ENCODE measurements at places on chromosomes 6 and 20.

GRCh38 chr6:69958978-69959377, 92.6 kb downstream of the COL19A1 start:
- DNase-seq: no peak

GRCh38 chr6:150016324-150017185, 8.8 kb downstream of the RAET1L start:
- peak; percentile 37 for DNase-seq

DNA sequence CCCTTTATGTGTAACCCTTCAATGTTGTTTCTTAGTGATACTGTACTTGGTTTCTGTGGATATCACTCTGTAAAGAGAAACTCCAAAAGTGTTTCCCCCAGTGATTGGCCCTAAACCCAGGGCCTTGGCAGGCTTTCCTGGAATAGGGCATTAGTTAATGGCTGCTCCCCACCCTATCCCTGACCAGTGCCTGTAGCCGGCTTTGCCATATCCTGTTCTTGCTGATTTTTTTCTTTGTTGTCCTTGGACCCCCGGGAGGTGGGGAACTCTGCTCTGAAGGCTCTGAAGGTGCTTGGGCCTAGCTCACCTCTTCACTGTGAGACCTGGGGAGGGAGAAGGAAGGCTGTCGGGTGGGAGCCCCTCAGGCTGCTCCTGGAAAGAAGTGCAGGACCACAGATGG, 120.1 kb downstream of the TCP11 start:
- DNase-seq: no peak

DNA sequence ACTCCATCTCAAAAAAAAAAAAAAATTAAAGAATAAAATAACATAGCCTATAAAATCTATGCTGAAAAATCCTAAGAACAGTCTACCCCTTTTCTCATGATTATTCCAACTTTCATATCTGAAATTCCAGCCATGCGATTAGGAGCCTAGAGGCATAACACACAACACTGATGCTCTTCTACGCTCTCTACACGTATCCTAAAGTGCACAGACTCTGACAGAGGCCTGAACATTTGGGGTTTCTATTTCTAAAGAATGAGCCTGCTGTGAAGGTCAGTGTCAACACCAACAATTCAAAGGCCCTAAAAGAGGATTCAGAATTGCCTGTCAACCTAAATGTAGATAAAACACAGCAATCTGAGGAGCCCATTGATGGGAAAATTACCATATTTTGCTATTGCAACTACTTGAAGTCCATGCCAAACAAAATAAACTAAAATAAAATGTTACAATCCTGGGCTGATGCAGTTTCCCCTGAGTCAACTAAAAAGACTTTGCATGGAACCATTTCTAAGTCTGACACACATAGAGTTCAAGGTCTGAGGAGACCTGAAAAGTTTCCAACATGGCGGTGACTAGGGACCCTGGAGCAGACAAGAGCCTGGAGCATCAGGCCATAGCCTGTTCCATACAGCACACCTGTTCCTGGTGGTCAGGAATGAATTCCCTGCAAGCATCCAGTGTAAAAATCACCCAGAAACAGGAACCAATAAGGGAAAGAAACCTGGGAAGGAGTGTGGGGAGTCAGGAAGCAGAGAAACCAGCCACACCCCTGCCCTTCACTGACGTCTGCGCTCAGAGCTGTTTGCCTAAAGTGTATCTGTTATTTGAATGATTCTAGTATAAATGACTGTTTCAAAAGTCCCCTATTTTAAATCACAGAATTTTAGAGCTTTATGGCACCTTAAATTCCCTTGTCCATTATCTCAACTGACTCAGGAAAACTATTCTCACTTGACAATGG, 11.8 kb downstream of the NINL start:
- DNase-seq: no peak

- DNase-seq: no peak
These were observed 27.4 kb downstream of the PMEPA1 start for GRCh38 chr20:57682184-57683101.

DNA sequence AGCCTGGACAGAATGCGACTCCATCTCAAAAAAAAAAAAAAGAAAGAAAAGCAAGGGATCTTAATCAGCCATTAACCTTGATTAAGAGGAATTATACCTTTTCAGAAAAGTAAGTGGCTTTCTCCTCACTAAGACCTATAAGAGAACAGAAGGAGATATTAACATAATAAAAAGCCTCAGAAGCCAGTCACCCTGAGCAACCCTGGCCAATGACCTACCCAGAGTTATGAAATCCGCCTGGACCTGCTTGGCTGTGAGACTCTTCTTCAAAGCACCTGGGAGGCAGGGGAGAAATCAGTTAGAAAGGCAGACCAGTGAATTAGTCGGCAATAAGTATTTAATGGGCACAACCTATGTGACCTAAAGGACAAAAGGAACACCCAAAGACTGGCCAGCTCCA, 32.7 kb upstream of the C20orf203 start:
- DNase-seq: no peak

GRCh38 chr20:38863024-38863851, 57.7 kb downstream of the PPP1R16B start:
- DNase-seq: no peak

GRCh38 chr6:20584100-20584731, 50.0 kb downstream of the CDKAL1 start:
- no peak for DNase-seq

- no peak for DNase-seq
These were observed 71.9 kb downstream of the GNAS-AS1 start for GRCh38 chr20:58778760-58779159.

GRCh38 chr20:7722564-7722963, 217.7 kb downstream of the HAO1 start:
- no peak for DNase-seq

DNA sequence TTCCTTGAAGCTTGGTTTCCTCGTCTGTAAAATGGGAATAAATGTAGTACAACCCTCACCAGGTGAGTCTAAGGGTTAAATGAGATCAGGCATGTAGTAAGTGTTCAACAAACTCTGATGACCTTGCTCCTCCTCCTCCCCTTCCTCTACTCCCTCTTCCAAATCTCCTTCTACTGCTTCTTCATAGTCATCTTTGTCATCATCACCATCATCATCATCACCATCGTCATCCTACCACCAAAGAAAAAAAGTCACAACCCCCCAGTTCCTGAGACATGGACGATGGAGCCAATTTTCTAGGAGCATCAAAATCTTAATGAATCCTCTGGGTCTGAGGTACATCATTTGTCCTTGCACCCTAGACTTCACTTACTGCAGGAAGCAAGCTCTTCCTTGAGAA, 240.0 kb downstream of the ANKRD60 start:
- no peak for DNase-seq

- DNase-seq: peak; percentile 49
These were observed 1.4 kb downstream of the RREB1 start for GRCh38 chr6:7108964-7109836.
